ENCODE measurements at places on chromosomes 6 and 20.

- DNase-seq, result no peak
Measured at GRCh38 chr6:51028276-51028675, 209.6 kb downstream of the TFAP2B start.

DNA sequence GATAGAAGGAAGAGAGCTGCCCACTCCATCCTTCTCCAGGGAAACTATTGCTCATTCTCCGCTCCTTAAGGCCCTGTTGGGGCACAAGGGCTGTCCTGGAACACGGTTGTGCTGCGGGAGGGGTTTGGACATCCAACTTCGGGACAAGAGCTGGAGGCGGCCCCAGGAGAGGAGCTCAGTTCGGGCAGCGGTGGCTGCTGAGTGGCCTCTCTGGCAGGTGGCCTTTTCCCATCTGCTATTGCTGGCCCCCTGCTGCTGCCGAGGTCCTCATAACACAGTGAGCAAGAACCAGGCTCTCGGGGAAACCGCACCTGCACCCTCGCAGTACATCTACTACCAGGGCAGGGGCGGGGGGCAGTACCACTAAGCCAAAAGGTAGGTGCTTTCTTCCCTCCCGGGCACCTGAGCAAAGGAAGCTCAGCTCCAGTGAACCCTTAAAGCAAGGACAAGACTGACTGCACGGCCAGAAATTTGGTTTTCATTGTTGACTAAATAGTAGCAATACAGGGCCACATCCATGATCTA lies 63.7 kb downstream of the PSMG4 start:
- DNase-seq, result no peak

DNA sequence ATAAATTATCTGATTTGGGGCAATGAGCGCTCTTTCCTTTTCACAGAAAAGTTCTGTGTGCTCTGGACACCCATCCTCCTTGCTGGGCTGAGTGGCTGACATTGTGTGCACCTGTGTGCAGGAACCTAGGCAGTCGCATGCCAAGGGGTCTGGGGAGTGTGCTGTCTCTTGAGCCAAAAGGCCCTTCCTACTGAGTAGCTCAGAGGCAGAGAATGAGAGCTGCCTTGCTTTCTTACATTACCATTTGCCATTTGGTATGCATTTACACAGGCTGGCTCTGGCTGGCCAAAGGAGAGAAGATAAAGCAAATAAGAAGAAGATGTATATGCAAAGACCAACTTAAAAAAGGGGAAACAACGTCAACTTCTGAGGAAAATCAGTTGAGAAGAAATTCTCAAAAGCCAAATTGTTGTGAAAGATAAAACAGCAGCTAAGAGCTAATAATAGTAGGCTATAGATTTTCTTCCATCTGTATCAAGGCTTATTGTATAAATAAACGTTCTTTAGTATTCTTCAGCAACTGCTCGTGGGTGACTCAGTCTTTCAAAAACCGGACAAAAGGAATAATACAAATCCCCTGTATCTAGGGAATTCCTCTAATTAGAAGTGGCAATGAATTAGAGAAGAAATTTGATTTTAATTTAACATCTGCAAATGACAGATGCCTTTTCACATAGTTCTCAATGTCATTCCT lies 121.9 kb downstream of the INSM1 start:
- DNase-seq, result no peak

GRCh38 chr6:134238960-134239795 lies 78.7 kb downstream of the SGK1 start:
- no peak for DNase-seq

- no peak for DNase-seq
Measured at GRCh38 chr20:51271931-51272330, 249.0 kb upstream of the KCNG1 start.

GRCh38 chr6:104638841-104639290 lies 220.9 kb downstream of the HACE1 start:
- no peak for DNase-seq

DNA sequence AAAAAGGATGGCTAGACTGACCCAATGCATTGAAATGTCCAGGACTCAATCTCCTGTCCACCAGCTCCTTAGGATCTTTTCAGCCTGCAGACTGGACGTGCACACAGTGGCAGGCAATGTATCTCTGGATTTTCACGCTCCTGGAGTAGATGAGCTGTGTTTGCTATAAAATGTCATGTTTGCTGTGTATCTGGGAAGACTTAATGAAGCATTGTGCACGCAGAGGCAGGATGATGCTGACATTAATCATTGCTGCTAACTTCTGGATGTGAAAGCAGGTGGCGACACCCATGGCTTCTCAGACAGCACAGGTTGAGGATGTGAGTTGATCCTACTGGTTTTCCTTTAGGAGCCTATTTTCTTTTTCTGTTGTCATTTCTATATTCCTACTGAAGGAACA lies 133.1 kb upstream of the PCSK2 start:
- DNase-seq, result no peak

GRCh38 chr6:15340775-15341174 lies 94.9 kb downstream of the JARID2 start:
- no peak for DNase-seq

DNA sequence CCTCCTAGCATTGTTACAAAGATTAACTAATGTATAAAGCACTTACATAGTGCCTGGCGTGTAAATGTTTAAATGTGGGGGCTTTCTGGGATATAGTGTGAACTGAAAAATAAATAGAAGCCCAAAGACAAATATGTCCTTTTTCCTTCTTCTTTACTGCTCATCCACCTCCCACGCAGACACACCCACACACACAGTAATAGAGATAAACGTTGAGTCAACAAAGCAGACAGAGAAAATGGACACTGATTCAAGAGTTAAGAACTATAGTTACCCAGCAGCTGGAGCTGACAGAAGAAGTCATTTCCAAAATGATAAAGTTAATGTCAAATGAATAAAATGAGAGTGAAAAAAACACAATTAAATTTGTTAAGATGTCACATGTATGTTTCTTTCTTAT lies 68.3 kb downstream of the FHL5 start:
- no peak for DNase-seq

DNA sequence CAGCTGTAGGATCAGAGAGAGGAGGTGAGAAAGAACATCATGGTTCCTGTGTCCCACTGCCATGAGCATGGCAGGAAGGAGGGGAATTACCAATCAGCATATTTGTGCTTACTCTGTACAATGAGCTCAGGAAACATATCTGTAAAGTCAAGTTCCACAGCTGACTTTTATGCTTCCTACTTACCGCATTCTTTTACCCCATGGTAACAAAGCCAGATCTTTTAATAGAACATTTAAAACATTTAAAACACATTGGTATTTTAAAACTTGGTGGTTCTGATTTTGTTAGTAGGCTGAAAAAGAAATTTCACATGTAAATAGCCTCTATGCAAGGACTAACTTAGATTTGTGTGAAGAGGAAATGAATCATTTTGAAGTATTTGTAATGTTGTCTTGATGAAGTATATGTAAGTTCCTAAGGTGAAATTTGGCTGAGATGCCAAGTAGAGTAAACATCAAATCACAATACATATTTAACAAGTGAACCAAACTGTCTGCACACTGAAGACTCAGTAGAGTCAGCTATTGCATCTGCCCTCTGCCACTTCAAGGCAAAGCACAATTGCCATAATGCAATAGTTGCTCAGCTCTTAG lies 114.7 kb downstream of the GJA10 start:
- no peak for DNase-seq

- no peak for DNase-seq
Measured at GRCh38 chr6:106988664-106989063, 14.1 kb upstream of the CD24 start.

GRCh38 chr6:53109612-53110011 lies 39.0 kb downstream of the GCM1 start:
- DNase-seq, result no peak

- no peak for DNase-seq
Measured at GRCh38 chr6:14723535-14724086, 522.3 kb upstream of the JARID2 start.

DNA sequence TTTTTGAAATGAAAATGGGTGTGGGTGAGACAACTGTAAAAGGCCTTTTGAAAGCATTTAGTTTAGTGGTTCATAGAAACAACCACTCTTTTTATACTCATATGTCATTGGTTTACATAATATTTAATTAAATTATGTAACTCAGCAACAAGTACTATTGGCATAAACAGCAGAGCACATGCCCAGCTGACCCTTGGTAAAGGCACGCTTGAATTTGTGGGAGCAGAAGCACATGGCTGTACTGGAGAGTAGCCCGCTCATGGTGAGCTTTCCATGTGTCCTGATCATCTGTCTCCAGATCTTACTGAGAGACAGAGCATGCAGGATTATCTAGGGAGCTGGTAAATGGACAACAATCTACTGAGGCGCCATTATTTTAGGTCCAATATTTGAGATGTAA lies 17.1 kb upstream of the KLHL31 start:
- no peak for DNase-seq

DNA sequence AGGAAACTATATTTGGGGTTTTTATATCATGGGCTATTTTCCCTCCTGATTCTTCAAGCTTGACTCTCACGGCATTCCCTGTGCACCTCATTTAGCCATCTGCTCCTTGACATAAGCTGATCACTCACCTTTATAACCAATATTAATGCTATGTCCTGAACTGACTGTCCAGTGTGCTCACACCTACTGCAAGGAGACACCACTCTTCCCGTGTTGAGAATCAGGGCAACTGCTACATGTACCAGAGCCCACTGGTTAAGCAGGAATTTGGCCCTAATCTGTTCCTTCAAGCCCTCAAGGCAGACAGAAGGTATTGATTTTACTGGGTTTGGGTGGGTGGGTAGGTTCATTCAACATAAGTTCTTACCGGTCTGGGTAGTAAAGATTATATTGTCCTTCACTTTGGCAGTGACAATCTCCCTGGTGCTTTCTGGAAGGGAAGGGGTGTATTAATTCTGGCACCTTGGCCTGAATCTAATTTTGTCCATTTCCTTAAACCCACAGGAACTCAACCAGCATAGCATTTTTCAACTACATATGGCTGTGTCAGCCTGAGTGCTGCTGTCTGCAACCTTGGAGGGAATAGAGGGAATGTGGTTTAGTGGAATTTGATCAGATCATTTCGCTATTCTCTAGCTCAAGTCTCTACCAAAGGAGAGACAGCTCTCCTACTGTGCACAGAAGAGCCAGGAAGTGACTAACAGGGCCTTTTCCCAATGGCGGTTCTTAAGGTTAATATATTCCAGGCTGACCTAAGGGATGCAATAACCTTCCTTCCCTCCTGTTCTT lies 293.2 kb downstream of the BTBD9 start:
- no peak for DNase-seq

GRCh38 chr6:11785415-11785773 lies 6.8 kb upstream of the ADTRP start:
- DNase-seq, result no peak

- no peak for DNase-seq
Measured at GRCh38 chr20:2485661-2486060, 15.1 kb upstream of the SNRPB start.

GRCh38 chr6:73983367-73983766 lies 287.4 kb downstream of the CD109 start:
- DNase-seq, result no peak

- no peak for DNase-seq
Measured at GRCh38 chr20:43415661-43416430, 41.9 kb upstream of the SRSF6 start.

DNA sequence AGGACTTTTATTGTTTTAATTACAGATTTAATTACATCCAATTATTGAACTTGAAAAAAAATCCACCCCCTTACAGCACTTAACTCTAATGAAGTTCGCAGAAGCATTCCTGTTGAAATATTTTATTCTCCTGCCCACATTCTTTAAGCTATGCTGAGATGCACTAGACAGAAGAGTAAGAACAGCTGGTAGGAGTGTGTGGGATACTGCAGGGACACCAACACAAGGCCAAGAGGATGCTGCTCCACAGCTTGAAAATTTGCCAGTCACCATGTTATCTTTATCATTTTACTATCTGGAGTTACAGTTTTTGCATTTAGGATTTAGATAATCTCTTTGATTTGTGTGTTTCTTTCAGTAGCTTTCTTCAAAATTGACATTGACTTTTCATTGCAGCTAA lies 180.7 kb downstream of the EPHA7 start:
- DNase-seq, result no peak

DNA sequence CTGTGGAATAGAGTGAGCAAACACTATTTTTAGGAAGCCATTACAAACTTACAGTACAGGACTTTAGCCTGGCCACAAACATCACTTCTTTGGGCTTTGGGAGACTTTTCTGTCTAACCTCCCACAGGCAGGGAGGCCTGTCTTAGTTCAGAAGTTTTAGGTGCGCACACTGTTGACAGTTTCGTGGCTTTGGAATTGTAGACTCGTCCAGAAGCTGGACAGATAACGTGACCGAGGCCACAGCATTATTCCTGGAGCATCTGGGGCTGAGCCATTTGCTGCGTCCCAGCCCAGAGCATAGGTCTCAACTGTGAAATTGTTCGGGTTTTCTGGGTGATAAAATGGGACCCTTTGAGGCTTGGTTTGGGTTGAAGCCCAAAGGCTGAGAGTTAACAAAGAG lies 53.8 kb downstream of the NDUFAF5 start:
- no peak for DNase-seq

- DNase-seq, result no peak
Measured at GRCh38 chr6:159555082-159555875, 137.8 kb downstream of the SOD2 start.

GRCh38 chr6:29647927-29648642 lies 8.8 kb upstream of the MOG start:
- DNase-seq, result no peak

GRCh38 chr6:98486057-98486456 lies 348.3 kb upstream of the POU3F2 start:
- DNase-seq, result no peak

DNA sequence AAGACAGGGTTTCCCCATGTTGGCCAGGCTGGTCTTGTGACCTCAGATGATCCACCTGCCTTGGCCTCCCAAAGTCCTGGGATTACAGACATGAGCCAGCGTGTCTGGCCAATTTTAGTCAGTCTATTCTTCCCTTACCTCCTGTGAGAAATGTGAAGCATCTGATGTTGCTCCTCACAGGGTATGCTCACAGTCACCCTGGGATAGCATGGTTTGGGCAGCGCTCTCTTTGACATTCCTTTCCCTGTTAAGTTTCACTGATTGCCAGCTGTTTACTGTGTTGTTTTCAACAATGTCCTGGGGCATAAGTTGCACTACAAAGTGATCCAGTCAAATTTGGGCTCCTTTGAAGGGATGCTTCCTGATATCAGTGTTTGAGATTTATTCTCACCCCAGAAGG lies 13.1 kb downstream of the CDC5L start:
- DNase-seq, result no peak

- no peak for DNase-seq
Measured at GRCh38 chr20:56815796-56816195, 186.7 kb downstream of the TFAP2C start.

DNA sequence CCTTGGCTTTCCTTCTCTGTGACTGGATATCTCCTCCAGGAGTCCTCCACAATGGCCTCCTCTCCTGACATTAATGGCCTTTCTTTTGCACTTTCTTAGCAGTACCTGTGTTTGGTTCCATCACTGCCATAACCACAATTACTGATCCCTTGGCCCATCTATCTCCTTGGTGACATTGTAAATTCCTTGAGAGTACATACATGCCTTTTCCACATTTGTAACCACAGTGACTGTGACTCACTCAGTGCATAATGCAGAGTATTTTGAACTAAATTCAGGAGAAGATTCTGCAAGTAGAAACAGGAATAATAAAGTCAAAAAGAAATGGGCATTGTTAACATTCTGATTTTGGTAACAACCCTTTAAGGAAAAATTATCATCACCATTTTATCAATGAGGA lies 197.2 kb upstream of the SOX4 start:
- no peak for DNase-seq

- DNase-seq, result no peak
Measured at GRCh38 chr6:155970876-155971708, 515.5 kb upstream of the NOX3 start.

All from stimulated activated CD4-positive, alpha-beta T cell treated with anti-CD3 and anti-CD28 coated beads, TNF-alpha, amount 100 ng/mL, for 48 hours (primary cell).